ENCODE measurements at places on chromosomes 1 and 21. TPM values are rescaled to one million over a fixed set of nuclear protein-coding genes. Genes with fewer than 3 reads are reported as not detected.

GRCh38 chr1:154607106-154607608, 829 bp downstream of the ADAR start:
- no peaks in the 10 kb centered on the region for H3K27me3 ChIP-seq
- peaks cover 7% of the 10 kb centered on the region for H3K4me1 ChIP-seq
- peak overlapping the region; percentile 83 for H3K4me3 ChIP-seq
- no peak for DNase-seq
- H3K36me3 ChIP-seq, result peaks cover 19% of the 10 kb centered on the region
- H3K27ac ChIP-seq, result peak overlapping the region; percentile 92

- no peaks in the 10 kb centered on the region for H3K36me3 ChIP-seq
- H3K27me3 ChIP-seq, result no peaks in the 10 kb centered on the region
- H3K4me1 ChIP-seq, result peaks cover 7% of the 10 kb centered on the region
- H3K4me3 ChIP-seq, result no peak overlapping the region
- H3K27ac ChIP-seq, result no peak overlapping the region
These were observed 77.2 kb downstream of the FHAD1 start for GRCh38 chr1:15323989-15324868.

GRCh38 chr1:201327687-201328240, 44.5 kb downstream of the PKP1 start:
- no peaks in the 10 kb centered on the region for H3K36me3 ChIP-seq
- no peak overlapping the region for H3K4me3 ChIP-seq
- H3K4me1 ChIP-seq, result no peaks in the 10 kb centered on the region
- no peaks in the 10 kb centered on the region for H3K27me3 ChIP-seq

GRCh38 chr21:45130324-45130774, 56.0 kb downstream of the ADARB1 start:
- no peak for DNase-seq
- no peaks in the 10 kb centered on the region for H3K4me1 ChIP-seq
- no peak overlapping the region for H3K4me3 ChIP-seq
- no peak overlapping the region for H3K27ac ChIP-seq
- no peaks in the 10 kb centered on the region for H3K27me3 ChIP-seq
- no peaks in the 10 kb centered on the region for H3K36me3 ChIP-seq

DNA sequence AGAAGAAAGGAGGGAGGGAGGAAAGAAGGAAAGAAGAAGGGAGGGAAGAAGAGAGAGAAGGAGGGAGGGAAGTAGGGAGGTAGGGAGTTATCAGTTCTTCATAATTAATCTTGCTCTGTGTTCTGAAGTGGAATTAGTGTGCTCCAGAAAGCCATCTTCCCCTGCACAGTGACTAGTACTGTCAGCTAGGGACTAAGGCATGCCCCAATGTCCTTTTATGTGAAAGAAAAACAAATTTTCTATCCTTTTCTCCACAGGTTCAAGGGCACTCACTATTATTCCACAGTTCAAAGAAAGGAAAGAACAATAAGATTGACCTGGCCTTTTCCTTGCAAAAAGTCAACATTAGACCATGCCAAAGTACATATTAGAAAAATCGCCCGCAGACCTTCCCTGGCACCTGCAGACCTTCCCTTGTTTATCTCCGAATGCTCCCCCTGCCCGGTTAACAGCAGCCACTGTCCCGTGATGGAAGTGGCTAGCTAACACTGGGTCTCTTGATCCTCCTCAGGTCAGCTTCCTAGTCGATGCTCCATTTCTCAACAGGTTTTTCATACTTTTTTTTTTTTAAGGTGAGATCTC, 107.2 kb upstream of the EDEM3 start:
- no peaks in the 10 kb centered on the region for H3K27me3 ChIP-seq
- no peak overlapping the region for H3K4me3 ChIP-seq
- H3K36me3 ChIP-seq, result no peaks in the 10 kb centered on the region

DNA sequence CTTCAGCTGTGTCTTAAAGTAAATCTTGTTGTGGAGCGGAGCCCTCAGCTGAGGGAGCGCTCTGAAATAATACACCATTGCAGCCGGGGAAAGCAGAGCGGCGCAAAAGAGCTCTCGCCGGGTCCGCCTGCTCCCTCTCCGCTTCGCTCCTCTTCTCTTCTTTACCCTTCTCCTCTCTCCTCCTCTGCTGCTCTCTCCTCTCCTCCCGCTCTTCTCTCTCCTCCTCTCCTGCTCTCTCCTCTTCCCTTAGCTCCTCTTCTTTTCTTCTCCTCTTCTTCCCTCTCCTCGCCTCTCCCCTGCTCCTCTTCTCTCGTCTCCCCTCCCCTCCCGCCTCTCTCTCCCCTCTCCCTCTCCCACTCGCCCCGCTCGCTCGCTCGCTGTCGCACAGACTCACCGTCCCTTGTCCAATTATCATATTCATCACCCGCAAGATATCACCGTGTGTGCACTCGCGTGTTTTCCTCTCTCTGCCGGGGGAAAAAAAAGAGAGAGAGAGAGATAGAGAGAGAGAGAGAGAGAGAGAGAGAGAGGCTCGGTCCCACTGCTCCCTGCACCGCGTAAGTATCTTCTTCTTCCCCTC, at the start of gene PROX1:
TSS of gene PROX1 (plus strand) at position 47 of the 580 bp plus-strand sequence. CDS start 8,563 bp downstream, outside the sequence.
- no peaks in the 10 kb centered on the region for H3K4me1 ChIP-seq
- no peak within 1 kb of the TSS for H3K27ac ChIP-seq
- H3K36me3 ChIP-seq, result no peaks in the 10 kb centered on the region
- peak within 1 kb of the TSS; percentile 92 for H3K4me3 ChIP-seq
- DNase-seq, result no peak

DNA sequence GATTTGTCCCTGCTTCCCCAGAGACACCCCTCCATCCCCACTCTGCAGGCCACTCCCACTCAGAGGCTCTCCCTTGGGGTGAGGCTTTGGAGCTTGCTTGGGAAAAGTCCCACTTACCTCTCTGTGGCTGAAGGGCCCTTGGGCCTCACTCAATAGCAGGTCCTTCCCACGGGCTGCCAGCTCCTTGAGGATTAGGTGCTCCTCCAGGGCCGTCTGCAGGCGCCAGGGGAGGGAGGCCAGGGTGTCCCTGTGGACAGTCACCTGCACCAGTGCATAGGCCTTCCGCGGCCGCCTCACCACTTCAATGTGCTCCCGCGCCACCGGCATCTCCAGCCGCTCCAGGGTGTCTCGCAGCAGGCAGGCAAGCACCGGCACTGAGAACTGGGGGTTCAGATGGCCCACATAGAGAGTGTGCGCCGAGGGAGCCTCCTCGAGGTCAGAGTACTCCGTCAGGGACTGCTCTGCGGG, 1.4 kb downstream of the SLFNL1 start:
- peaks cover 4% of the 10 kb centered on the region for H3K36me3 ChIP-seq
- H3K27me3 ChIP-seq, result no peaks in the 10 kb centered on the region
- DNase-seq, result no peak

- no peak overlapping the region for H3K27ac ChIP-seq
- no peak for DNase-seq
- H3K27me3 ChIP-seq, result no peaks in the 10 kb centered on the region
- no peaks in the 10 kb centered on the region for H3K4me1 ChIP-seq
- H3K4me3 ChIP-seq, result no peak overlapping the region
These were observed 52.8 kb downstream of the DUSP10 start for GRCh38 chr1:221689138-221689537.

GRCh38 chr21:43585924-43586413, 73.3 kb downstream of the HSF2BP start:
- no peaks in the 10 kb centered on the region for H3K36me3 ChIP-seq
- H3K27ac ChIP-seq, result no peak overlapping the region
- no peak overlapping the region for H3K4me3 ChIP-seq
- DNase-seq, result peak; percentile 40
- H3K4me1 ChIP-seq, result no peaks in the 10 kb centered on the region
- H3K27me3 ChIP-seq, result no peaks in the 10 kb centered on the region

GRCh38 chr1:62181532-62181931, 13.1 kb upstream of the L1TD1 start:
- H3K27me3 ChIP-seq, result no peaks in the 10 kb centered on the region
- H3K36me3 ChIP-seq, result no peaks in the 10 kb centered on the region
- peaks cover 16% of the 10 kb centered on the region for H3K4me1 ChIP-seq
- peak; percentile 66 for DNase-seq

GRCh38 chr1:36849956-36850355, 184.4 kb downstream of the GRIK3 start:
- H3K4me3 ChIP-seq, result no peak overlapping the region
- H3K27ac ChIP-seq, result no peak overlapping the region
- no peak for DNase-seq
- H3K36me3 ChIP-seq, result no peaks in the 10 kb centered on the region

GRCh38 chr1:41915786-41916571, 2.7 kb downstream of the HIVEP3 start:
- no peak overlapping the region for H3K27ac ChIP-seq
- H3K36me3 ChIP-seq, result no peaks in the 10 kb centered on the region
- peaks cover 7% of the 10 kb centered on the region for H3K4me1 ChIP-seq
- DNase-seq, result no peak
- peaks cover 22% of the 10 kb centered on the region for H3K27me3 ChIP-seq
- H3K4me3 ChIP-seq, result no peak overlapping the region

- no peaks in the 10 kb centered on the region for H3K36me3 ChIP-seq
- H3K27ac ChIP-seq, result no peak overlapping the region
- peak; percentile 86 for DNase-seq
- H3K4me3 ChIP-seq, result peak overlapping the region; percentile 60
- no peaks in the 10 kb centered on the region for H3K27me3 ChIP-seq
These were observed 285.3 kb downstream of the CAMTA1 start for GRCh38 chr1:7070389-7071029.

GRCh38 chr1:54716299-54717047, 812 bp downstream of the TTC4 start:
- H3K36me3 ChIP-seq, result peaks cover 7% of the 10 kb centered on the region
- no peaks in the 10 kb centered on the region for H3K4me1 ChIP-seq
- H3K4me3 ChIP-seq, result peak overlapping the region; percentile 91

DNA sequence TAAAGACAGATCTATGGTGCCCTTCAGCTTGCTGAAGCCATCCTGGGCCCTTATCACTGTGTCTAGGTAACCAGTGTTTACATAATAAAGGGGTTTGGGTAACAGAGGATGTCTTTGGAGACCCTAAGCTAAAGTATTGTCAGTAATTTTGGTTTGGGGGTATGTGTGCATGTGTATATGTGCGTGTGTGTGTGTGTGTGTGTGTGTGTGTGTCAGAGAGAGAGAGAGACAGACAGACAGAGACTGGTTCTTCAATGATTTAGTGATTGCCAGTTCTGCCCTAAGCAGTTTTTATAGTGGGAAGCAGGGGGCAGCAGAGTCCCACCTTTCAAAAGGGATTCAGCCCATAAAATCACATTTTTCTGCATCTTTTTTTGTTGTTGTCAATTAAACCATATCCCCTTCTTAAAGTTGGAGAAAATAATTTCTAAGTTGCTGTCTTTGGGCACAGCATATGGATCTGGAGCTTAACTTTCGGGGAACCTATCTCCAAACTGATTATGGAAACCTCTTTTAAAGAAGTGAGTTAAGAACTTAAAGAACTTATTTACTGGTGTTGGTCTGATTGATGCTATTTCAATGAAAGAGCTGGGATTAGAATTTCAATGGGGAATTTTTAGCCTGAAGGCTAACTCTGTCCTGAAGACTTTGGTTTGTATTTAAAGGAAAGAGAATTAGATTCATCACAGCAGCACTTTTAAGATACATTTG, 51.1 kb downstream of the ZNF326 start:
- no peaks in the 10 kb centered on the region for H3K4me1 ChIP-seq
- H3K4me3 ChIP-seq, result no peak overlapping the region
- no peaks in the 10 kb centered on the region for H3K27me3 ChIP-seq
- H3K27ac ChIP-seq, result no peak overlapping the region

GRCh38 chr1:5658340-5659316, 333.6 kb downstream of the NPHP4 start:
- no peaks in the 10 kb centered on the region for H3K27me3 ChIP-seq
- peak; percentile 67 for DNase-seq
- no peak overlapping the region for H3K4me3 ChIP-seq
- no peaks in the 10 kb centered on the region for H3K36me3 ChIP-seq
- no peak overlapping the region for H3K27ac ChIP-seq

DNA sequence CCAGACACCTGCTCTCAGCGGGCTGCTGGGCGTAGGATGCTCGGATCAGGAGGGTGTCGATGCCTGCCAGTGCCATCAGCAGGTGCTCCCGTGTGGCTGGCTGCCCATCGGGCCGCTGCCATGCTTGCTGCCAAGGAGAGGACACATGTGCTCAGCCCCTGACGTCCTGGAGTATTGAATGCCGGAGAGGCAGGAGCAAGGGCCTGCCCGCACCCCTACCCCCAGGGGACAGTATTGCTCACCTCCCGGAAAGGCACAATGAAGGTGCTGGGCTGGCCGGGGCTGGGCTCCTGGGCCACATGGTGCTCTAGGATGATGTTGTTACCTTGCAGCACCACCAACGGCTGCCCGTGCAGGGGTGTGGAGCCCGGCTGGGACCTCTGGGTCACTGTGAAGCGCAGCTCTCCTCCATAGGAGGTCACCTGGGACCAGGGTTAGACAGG, 61.5 kb downstream of the HSPG2 start:
- H3K4me3 ChIP-seq, result no peak overlapping the region
- no peaks in the 10 kb centered on the region for H3K4me1 ChIP-seq
- H3K27me3 ChIP-seq, result no peaks in the 10 kb centered on the region
- H3K27ac ChIP-seq, result no peak overlapping the region

DNA sequence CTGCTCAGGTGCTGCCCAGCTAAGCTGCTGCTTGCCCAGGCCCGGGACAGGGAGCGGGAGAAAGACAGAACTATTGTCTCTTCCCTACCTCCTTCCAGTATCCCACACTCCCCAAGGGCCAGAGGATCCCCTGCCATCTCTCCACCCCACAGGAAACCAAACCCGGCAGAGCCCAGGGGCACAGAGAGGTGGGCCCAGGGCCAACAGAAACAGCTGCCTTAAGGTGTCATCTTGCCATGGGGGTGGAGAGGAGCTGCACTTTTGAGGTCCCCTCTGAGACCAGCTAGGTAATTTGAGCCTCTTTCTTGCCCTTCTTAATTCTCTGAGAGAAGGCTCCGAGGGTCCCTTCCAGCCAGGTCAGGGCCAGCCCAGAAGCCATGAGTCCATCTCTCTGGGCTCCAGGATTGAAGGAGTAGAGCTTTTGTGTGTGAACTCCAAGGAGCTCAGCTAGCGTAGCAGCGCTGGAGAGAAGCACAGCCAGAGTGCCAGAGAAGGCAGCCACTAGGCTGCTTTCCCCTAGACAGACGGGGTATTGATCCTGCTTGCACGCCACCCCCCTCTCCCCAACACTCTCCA, 9.7 kb upstream of the GPR61 start:
- H3K4me3 ChIP-seq, result no peak overlapping the region
- H3K27me3 ChIP-seq, result no peaks in the 10 kb centered on the region
- no peak for DNase-seq

DNA sequence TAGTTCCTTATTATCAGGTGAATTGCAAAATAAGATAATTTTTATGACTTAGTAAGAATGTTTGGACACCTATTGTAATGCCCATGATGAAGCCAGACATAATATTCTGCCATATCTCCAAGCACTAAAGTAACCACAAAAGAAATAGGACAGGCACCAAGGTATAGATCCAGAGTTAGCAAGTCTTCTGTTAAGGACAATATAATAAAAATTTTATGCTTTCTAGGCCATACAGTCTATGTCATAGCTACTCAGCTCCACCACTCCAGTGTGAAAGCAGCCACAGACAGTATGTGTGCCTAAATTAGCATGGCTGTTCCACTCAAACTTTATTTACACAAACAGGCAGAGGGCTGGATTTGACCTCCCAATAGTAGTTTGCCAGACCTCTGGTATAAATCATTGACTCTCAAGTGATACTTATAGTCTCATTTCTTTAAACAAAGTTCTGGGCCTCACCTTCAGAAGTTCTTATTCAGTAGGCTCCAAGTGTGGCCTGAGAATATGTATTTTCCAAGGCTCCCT, 88.3 kb downstream of the SCMH1 start:
- H3K4me3 ChIP-seq, result no peak overlapping the region
- no peaks in the 10 kb centered on the region for H3K4me1 ChIP-seq
- no peak for DNase-seq

ELOVL1 gene
- 21.6 TPM for total RNA-seq

VPS13D gene
- total RNA-seq, result 18.8 TPM

PRDM16 gene
- 0.70 TPM for total RNA-seq

CHODL gene
- 3.5 TPM for total RNA-seq

RORC gene
- 0.52 TPM for total RNA-seq

RHD gene
- 1.6 TPM for total RNA-seq

MFAP2 gene
- total RNA-seq, result 146 TPM

PAPPA2 gene
- total RNA-seq, result 0.81 TPM

CTSK gene
- total RNA-seq, result 4.3 TPM

CACNA1E gene
- 0.46 TPM for total RNA-seq

GJA4 gene
- 1.4 TPM for total RNA-seq

TMEM61 gene
- total RNA-seq, result 1.0 TPM
